ENCODE measurements at places on chromosomes 7 and 10.
A peak's percentile ranks its signal among the peaks of the same experiment; 100 is the strongest.

DNA sequence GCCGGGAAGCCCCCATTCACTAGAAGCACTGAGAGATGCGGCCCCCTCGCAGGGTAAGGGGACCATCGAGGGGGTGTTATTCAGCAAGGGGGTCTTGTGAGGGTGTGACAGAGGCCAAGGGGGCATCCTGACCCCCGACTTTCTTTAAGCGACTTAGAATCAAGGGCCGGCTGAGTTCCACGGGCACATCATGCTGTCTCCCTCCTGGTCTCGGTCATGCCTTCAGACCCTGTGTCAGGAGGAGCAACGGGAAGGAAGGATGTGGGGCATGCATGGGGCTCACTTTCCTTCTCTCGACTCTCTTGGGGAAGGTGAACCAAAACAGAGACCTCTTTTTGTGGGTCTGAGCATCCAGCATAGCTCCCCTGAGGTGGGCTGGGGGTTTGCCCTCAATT lies 2.5 kb downstream of the ACSL5 start:
- DNase-seq: peak; percentile 11

DNA sequence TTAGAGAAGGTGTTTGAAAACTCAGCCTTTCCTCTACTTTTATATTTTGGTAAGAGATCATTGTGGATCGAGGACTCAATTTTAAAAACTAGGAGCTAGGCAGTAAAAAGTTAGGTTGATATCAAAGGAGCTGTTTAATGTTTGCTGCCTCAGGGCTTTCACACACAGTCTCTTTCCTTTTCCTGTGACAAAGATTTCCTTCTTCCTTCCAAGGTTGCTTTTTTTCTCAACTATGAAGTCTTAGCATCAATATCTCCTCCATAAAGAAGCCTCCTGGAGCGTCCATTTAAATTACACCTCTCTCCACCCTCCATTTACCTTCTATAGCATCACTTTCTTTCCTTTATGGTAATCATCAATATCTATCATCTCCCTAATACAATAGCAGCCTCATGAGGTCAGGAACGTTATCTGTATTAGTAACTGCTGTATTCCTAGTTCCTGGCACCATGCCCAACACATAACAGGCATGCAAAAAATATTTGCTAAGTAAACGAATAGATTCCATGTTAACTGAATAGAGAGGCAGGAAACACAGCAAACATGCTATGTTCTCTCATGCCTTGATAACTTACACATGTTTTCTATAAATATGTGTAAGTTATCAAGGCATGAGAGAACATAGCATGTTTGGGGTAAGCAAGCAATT lies 48.5 kb downstream of the GNAT3 start:
- no peak for DNase-seq

- DNase-seq: no peak
These were observed 89.6 kb downstream of the ATXN7L1 start for GRCh38 chr7:105786520-105787470.

DNA sequence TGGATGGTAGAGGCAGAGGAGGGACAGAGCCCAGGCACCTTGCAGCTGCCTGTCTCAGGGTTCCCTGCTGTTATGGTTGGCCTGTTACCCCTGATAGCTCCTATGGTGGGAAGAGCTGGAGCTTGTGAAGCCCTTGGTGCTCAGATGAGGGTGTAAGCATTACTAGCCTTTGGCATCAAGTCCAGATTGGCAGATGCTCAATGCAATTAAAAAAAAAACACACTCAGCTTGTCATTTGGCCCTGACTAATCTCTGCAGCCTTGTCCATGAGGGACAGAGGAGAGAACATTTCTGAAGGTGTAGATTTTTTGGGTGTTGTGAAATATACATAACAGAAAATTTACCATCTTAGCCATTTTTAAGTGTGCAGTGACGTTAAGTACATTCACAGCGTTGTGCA lies 86.3 kb downstream of the PLPP4 start:
- DNase-seq: no peak

DNA sequence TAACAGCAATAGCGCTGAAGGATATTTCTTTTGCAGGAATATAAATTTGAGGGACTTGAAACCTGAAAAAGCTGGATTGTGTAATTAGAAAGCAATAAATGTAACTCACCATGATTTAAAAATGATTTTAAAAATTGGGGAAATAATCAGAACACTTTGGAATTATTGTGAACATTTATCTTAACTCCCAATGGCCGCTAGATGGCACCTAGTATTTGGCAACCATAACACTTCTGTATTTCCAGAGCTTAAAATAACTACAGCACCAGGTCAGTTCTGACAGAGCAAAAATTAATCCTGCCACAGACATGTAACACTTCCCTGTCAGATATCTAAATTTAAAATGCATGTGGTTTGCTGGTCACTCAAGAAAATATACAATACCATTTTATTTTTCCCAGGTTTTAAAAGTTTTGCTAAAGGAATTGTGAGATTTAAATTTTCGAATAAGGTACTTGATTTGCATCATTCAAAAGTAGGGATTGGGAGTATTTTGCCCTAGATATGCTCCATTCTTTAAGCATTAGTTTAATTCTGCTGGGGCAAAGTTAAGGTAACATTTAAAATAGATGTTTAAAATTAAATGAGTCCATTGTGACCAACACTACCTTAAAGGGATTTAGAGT lies 144.5 kb downstream of the PPP1R3A start:
- peak; percentile 58 for DNase-seq

GRCh38 chr7:50056131-50056530 lies 36.9 kb downstream of the ZPBP start:
- no peak for DNase-seq

DNA sequence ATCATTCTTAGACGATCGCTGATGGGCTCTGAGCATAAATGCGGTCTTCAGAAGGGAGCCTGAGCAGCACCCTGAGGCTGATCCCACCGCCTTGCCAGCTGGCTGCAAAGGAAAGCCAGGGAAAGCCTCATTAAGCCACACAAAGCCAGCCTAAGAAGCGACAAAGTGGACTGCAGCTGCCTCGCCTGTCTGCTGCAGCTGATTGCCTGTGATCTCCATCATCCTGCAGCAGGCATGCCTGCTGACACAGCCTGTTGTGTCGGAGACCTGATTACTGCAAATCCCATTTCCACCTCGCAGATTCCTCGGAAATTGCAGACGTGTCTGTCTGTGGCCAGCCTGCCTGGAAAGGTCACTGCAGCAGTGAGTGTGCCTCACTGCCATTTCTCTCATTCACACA lies 1087.0 kb upstream of the AUTS2 start:
- no peak for DNase-seq

DNA sequence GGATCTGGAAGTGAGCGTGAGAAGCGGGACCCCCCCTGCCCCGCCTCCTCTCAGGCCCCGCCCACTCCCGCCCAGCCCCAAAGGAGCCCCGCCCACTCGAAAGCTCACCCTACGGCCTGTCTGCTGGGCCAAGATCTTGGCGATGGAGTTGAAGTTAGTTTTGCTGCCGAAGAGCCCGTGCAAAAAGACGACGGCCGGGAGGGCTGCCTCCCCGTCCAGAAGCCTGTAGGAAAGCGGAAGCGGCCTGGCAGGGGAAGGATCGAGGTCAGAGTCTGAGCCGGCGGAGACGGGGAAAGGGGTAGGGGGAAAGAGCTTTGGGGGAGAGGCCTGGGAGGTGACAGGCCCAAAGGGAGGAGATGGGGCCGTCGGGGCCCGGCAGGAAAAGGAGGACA lies 386 bp downstream of the ABHD11 start:
- peak; percentile 61 for DNase-seq

DNA sequence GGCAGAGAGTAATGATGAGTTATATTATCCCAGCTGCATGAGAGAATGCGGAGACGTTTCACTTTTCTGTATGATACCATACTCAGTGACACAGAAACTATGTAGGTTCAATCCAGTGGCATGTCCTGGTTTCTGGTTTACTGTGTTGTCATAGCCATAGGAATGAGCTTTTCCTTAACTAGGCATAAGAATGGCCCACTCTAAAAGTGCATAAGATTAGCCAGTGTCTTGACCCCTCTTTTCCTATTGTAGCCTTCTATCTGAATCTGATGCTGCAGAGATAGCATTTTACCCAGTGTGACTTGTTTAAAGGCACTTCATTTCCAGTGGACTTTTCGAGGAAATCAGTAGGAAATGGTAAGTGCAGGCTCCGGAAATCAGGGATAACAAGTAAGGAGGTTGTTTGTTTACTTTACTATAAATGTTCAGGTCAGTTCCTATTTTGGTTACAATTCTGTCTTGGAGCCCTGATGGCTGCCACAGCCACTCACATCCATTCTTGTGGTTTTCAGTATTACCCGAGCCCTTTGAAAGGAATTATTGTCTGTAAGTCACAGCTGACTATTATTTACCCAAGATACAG lies 70.5 kb downstream of the SEMA3A start:
- no peak for DNase-seq

GRCh38 chr7:129163875-129164544 lies 19.5 kb downstream of the TSPAN33 start:
- DNase-seq: peak; percentile 68

GRCh38 chr7:7438851-7439250 lies 96.8 kb downstream of the COL28A1 start:
- DNase-seq: no peak

DNA sequence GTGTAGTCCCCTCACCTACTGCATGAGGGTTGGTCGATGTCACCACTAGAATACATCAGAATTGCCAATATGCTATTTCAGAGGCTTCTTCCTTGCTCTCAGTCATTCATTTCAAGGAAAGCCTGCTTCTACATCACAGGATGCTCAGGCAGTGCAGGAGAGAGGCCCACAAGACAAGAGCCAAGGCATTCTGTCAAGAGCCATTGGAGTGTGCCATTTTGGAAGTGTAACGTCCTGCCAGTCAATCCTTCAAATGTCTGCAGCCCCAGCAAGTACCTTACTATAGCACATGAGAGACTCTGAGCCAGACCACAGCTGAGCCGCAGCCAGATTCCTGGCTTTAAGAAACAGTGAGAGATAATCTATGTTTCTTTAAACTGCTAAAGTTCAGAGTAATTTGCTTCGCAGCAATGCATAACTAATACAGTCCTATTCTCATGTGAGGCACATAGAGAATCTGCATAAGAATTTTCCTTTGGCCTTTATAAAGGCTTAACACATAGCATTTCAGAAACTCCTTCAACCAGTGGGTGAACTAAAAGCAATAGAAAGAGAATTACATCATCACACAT lies 166.5 kb upstream of the GNAI1 start:
- no peak for DNase-seq

DNA sequence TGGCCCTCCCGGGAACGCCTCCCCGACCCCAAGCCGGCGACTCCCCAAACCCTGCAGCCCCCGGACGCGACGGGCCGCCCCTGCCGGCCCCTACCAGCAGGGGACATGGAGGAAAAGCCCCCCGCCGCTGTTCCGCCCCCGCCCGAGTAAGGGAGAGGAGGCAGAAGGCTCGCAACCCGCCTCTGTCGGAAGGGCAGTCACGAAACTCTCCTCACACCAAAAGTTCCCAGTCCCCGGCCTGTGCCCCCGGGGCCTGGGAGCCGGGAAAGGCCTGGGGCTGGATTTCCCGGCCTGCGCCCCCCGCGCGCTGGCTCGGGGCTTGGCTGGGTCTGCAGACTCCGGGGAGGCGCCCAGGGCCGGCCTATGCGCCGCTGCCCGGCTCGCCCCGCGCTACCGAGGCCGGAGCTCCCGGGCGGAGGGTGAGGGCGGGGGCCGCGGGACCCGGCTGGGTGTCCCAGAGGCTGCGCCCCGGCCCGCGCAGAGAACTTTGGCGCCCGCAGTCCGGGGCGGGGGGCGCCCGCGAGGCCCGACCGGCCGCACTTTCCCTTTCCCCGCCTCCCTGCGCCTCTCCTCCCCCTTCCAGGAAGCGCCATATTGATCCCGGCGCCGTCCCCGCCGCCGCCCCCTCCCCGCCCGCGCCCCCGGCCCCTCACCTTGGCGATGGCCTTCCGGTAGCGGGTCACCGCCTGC lies 728 bp downstream of the PARD3 start:
- DNase-seq: no peak

GRCh38 chr7:28748933-28749584 lies 209.1 kb downstream of the TRIL start:
- DNase-seq: peak; percentile 80

GRCh38 chr10:132788831-132789219 lies 2.9 kb upstream of the NKX6-2 start:
- DNase-seq: no peak

DNA sequence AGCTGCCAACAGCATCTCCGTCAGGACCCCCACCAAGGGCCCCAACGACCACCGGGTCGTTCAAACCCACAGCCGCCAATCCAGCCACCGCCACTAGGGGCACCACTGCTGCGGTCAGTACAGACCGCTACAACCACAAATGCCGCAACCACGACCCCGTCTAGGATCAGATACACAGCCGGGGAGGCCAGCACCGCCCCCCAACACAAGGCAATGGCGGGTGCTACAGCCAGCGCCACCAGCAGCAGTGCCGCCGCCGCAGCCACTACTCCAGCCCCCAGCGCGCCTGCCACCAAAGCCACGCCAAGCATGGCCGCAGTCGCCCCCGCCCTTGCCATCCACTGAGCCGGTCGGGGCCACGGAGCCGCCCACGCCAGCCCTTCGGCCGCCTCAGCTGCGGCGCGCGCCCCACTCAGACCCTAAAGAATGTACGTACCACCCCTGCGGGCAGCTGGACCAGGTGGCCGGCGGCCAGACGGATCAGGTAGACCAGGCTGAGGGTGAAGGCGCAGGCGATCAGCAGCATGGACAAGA lies 473 bp downstream of the CYP51A1 start:
- peak; percentile 69 for DNase-seq

GRCh38 chr7:53218730-53219504 lies 183.5 kb downstream of the POM121L12 start:
- DNase-seq: no peak

DNA sequence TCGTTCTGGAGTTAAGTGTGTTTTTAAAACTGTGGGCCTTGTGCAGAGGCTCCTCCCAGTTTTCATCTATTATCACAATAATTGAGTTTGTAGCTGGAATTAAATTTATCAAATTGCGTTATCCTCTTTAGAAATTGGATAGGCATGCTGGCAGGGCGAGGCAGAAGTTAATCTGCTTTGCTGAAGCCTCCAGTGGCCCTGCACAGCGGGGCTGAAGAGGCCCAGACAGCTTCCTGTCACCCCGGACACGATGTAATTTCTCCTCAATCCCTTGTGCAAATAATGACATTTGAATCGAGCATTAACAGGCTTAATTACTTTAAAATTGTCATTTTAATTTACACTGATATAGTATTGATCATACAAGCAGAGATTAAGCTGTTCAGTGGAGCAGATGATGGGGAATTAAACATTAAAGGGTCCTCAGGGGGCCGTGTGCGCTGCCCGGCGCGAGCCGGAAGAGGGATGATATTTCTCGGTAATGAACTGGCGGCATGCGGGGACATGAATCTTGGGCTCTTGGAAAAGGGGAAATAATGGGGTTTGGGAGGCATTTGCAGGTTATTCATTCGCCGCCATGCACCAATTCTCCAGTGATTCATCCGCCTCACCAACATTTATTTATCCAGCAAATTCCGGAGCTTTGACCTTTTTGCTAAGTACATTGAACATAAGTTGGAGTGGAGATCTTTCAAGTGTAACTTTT lies 118.5 kb downstream of the NKX6-2 start:
- no peak for DNase-seq

GRCh38 chr7:1521456-1521855 lies 9.0 kb upstream of the MAFK start:
- DNase-seq: no peak

Data from inflammatory macrophage (primary cell).